AG08395 (cell line): ENCODE measurements at places on chromosomes 3 and 15.

DNA sequence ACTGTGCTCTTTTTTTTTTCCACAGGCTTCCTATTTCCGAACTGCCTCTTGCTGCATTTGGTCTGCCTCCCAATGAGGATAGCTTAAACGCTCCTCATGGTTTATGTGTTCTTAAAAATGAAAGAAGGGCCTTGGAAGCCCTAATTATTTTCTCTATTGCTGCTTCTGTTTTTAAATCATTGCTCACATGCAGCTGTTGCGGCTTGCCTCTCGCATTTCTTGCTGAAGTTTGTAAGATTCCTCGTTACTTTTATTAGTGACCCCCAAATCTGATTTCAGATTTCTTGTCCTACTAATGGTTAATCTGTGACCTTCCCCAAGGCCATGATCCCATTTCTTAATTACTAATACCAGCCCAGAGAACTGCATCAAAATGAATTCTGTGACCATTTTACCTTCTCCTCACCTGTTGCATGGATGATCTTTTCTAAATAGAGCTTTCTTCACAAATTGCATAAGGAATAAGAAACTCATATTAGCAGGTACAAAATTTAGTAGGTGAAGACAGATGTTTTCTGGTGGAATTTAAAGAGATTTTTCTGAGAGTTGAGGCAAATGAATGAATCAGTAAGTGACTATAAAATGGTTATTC, 1.8 kb downstream of the UBE2E1 start:
- no peak for DNase-seq

- DNase-seq = no peak
Measured at GRCh38 chr15:38882221-38882620, 317.6 kb upstream of the RASGRP1 start.

GRCh38 chr3:132569580-132569979, 27.5 kb upstream of the ACKR4 start:
- DNase-seq = no peak

- no peak for DNase-seq
Measured at GRCh38 chr3:193905541-193906396, 230.2 kb upstream of the HES1 start.

DNA sequence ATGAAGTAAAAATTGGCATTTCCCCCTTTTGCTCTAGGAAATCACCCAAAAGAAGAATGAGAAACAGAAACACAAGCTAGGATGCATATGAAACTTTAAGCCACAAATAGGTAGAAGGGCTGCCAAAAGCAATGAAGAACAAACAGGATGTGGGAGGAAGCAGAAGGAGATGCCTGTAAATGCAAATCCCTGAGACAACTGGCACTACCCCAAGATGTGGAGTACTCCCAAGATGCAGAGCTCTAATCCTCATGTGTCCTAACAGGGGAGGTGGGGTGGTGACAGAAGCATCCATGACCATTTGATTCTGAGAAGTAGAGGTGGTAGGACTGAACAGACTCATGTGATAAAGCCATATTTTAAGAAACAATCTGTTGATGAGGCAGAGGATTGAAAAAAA, 31.9 kb upstream of the ZNF280D start:
- peak; percentile 71 for DNase-seq

GRCh38 chr3:81684751-81685395, 76.6 kb downstream of the GBE1 start:
- peak; percentile 21 for DNase-seq

DNA sequence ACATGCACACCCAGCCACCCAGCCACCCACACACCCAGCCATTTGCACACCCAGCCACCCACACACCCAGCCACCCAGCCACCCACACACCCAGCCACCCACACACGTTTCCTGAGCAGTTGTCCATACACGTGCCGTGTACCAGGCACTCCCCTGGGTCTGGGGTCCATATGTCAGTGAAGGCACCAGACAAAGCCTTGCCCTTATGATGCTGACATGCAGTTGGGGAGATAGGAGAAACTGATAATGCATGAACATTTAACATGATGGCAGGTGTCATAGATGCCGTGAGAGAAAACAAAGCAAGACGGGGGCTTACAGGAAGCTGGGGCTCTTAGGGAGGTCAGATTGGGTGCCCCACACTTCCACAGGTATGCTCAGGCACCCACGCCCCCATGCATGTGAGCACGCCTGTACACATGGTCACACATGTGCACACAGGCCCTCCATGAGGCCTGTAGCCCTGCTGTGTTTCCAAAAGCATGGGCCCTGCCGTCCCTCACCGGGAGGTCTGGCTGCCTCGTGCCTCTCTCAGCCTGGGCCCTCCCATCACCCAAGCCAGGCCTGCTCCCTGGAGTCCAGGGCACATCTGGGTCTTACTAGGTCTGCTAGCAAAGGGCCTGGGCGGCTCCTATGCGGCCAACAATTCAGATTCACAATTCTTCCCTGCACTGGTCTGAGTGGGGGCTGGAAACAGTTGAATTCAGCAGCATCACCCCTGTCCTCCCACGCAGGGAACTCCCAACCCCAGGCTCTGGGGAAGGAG, 3.6 kb upstream of the DNAJB8 start:
- DNase-seq = no peak

DNA sequence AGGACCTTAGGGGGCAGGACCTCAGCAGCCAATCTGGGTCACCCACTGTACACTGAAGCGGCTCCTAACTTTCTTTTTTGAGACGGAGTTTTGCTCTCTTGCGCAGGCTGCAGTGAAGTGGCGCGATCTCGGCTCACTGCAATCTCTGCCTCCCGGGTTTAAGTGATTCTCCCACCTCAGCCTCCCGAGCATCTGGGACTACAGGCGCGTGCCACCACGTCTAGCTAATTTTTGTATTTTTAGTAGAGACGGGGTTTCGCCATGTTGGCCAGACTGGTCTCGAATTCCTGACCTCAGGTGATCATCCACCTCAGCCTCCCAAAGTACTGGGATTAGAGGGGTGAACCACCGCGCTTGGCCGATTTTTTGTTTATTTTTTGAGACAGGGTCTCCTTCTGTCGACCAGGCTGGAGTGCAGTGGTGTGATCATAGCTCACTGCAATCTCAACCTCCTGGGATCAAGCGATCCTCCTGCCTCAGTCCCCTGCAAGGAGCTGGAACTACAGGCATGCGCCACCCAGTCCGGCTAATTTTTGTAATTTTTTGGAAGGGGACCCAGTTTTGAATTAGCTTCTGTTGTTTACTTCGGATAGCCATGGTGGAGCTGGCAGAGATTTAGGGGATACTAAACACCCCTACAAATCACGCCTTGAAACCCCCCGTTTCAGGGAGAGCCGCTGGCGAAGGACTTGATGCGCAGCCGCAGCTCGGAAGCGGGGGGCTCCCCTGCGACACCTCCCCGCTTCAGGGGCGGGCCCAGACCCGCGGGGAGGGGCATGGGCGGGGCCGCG, 1.5 kb upstream of the CLK3 start:
- no peak for DNase-seq

DNA sequence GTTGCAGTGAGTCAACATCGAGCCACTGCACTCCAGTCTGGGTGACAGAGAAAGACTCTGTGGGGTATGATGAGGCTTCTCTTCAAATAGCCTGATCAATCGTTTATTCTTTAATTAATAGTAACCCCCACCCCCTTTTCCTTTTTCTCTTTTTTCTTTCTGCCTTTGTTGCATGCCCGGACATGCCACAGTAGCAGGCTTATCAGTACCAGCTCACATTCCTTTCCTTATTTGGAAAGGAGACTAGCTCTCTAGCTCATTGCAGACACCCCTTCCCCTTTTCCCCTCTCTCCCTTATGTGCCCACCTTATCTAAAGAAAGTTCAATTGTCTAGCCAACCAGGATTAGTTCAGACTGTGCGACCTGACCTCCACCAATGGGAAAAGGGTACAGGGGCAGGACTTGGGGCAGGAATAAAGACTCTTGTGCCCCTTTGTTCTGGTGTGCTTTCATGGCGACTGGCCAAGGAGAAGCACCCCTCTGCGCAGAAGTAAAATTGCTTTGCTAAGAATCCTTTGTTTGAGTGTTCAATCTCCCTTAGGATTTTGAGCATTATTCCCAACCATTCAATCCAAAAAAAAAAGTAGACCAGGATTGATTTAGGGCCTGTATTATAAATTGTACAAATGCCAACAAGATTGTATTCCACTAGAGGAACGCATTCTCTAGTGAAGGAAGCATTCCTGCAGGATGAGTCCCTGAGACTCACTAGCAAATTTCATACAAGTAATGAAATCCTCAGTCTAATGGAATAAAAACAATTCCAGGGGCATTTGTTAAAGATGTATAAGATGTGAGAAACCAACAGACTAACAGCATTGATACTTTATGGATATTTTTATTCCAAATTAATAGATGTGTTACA, 95.8 kb upstream of the SNRPN start:
- DNase-seq = no peak
